ENCODE measurements at places on chromosomes 4 and X. TPM values are rescaled to one million over a fixed set of nuclear protein-coding genes. Genes with fewer than 3 reads are reported as not detected.

Gene ELMOD2
- total RNA-seq: 10.8 TPM

GRCh38 chr4:40963897-40964478 is 214.2 kb downstream of the NSUN7 start:
- no peak for DNase-seq

DNA sequence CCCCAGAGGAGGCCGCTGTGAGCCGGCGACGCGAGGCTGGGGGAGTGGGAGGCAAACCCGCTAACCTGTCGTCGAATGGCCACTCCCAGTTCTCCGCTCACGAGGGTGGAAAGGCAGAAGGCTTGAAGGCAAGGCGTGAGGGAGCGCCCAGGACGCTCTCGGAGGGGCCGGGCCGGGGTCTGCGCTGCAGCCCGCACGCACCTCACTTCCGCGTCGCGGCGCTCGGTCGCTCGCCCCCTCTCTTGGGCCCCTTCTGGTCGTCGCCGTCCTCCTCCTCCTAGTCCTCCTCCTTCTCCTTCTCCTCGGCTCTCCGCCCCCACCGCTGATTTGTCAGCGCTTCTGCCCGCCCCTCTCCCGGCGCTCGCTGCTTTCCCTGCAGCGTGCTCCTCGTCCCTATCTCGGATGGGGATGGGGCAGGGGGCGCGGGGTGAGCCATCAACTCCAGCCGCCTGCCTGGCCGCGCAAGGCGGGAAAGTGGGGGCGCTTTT is at the start of gene SNCA:
TSS of gene SNCA (minus strand) at position 265 of the 488 bp plus-strand sequence. CDS start 1,494 bp downstream, outside the sequence.
- DNase-seq: peak; percentile 75

- no peak for DNase-seq
Measured at GRCh38 chr4:156545003-156545785, 426.4 kb downstream of the PDGFC start.

Gene POLN
- total RNA-seq: 0.81 TPM

GRCh38 chrX:47143894-47144625 is 442 bp downstream of the NDUFB11 start:
- peak; percentile 49 for DNase-seq

GRCh38 chrX:129777218-129778030 is 2.3 kb upstream of the SASH3 start:
- no peak for DNase-seq

Gene SPANXD
- total RNA-seq: not detected

Gene PDLIM3
- under 0.01 TPM for total RNA-seq

DNA sequence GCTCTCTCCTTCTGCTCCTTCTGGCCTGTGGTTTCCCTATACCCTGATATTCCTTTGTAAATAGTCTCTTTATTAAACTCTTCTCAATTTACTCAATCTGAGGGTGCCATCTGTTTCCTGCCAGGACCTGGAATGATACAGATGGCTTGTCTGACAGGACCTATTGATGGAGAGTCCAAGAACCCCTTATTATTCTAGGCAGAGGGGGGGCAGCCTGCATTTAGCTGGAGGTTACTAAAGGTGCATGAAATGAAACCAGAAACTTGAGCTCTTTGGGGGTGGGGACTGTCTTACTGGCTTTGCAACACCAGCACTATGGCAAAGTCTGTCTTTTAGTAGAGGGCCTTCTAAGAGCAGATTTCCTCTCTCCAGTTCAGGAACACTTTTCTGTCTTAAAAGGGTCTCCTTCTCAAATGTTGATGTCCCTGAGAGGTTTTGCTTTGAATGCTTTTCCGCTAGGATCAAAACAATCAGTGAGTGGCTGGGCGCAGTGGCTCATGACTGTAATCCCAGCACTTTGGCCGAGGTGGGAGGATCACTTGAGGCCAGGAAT is 162.5 kb upstream of the MED14 start:
- no peak for DNase-seq

DNA sequence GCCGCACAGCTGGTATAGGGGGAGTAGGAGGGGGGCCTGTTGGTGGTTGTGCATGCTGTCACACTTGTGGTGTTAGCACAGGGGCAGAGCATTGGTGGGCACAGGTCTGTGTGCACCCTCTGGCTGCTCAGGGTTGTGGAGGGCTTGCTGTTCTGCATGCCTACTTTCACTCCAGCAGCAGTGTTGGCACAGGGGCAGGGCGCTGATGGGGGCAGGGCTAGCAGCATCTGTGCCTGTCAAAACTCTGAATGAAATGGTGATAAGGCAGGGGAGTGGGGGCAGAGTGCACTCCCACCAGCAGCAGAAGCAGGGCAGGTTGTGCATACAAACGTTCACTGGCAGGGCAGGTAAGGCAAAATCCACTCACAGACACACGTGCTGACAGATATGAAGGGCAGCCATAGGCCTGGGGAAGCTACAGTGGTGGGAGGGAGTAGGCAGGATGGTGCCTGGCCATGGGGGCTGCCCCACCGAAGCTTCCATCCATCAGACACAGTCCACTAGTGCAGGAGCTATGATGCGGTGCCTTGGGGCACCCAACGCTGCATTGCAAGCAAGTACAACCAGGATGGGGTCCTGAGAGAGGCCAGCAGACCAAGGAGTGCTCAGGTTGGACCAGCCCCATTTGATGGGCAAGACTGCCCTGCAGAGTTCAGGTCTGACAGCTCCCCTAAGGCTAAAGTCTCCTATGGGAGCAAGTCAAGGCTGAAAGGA is 160.7 kb upstream of the SPANXC start:
- DNase-seq: no peak

Gene PLS3
- 5.1 TPM for total RNA-seq

GRCh38 chr4:184548648-184549341 is 74.4 kb upstream of the IRF2 start:
- no peak for DNase-seq

DNA sequence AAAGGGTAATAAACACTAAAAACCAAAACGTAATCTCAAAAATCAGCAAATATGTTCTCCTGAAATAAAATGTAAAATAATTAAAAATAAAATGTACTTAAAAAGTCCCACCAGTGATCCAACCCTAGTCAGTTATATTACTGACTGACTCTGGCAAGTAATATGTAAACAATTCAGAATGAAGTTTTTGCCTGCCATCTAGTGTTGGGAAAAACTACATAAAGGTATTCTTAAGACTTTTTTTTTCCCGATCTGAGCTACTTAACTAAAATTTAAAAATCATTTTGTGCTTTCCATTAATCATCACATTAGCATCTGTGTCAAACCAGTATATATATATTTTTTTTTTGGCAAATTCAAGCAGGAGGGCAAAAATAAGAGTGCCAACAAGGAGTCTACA is 24.0 kb downstream of the RCHY1 start:
- DNase-seq: no peak

DNA sequence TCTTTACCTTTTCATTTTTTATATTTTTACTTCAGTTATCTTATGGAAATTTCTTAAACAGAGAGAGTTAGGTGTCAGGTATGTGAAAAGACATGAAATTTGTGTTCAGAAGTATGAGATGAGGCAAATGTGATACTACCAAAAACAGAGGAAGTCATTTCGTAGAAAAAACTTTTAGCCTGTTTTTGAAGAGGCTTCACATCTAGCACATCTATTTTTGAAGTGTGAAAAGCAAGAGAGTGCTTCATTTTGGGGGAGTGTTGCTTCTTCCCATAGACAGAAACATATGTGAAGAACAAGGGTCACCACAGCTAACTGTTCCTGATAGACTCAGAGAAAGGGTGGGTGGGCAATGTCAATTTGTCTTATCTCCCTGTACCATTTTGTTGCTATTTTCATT is 125.3 kb downstream of the TET2 start:
- DNase-seq: no peak

GRCh38 chrX:135522132-135522530 is 1.7 kb downstream of the INTS6L start:
- DNase-seq: no peak

DNA sequence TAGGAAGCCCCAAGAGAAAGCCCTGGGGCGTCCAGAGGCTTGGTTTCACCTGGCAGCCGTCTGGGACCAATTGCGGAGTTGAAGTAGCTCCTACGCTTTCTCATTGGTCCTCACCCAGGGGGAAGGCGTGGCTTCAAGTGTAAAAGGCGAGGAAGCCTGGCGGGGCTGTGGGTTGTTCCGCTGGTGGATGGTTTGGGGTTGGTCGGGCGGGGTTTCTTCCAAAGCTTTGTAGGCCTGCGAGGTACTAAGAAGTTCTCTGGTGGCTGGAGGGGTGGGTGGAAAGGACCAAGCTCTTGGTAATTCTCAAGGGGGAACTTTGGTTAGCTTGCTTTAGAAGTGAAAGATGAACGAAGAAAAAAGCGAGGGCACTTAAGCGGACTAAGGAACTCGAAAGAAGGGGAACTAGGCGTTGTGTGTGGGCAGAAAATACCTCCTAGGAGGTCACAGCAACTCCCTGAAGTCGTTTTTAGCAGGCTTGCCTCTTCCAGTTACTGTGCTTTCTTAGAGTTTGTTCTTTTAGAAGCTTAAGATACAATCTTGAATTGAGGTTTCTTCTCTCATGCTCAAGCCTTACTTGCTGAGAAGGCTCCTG is 36.6 kb downstream of the CCNG2 start:
- peak; percentile 83 for DNase-seq

GRCh38 chr4:160202802-160203201 is 1099.9 kb downstream of the RAPGEF2 start:
- DNase-seq: no peak

GRCh38 chr4:141248029-141248428 is 27.3 kb downstream of the ZNF330 start:
- no peak for DNase-seq

DNA sequence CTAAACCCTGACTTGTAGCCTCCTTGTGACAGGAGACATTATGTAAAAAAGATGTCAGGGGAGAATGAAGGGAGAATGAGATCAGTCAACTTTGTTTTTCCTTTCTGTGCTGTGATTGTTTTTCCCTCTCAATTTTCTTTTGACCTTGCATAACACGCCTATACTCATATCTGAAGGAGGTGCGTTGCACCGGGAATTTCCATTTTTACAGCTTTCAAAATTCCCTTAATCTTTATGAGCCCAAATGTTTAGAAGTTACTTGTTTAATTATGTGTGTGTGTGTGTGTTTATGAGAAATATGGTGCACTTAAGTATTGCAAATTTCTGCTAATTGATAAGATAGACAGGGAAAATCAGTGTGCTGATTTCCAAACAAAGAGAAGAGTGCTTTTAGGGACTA is 21.6 kb downstream of the SYNPO2 start:
- no peak for DNase-seq

DNA sequence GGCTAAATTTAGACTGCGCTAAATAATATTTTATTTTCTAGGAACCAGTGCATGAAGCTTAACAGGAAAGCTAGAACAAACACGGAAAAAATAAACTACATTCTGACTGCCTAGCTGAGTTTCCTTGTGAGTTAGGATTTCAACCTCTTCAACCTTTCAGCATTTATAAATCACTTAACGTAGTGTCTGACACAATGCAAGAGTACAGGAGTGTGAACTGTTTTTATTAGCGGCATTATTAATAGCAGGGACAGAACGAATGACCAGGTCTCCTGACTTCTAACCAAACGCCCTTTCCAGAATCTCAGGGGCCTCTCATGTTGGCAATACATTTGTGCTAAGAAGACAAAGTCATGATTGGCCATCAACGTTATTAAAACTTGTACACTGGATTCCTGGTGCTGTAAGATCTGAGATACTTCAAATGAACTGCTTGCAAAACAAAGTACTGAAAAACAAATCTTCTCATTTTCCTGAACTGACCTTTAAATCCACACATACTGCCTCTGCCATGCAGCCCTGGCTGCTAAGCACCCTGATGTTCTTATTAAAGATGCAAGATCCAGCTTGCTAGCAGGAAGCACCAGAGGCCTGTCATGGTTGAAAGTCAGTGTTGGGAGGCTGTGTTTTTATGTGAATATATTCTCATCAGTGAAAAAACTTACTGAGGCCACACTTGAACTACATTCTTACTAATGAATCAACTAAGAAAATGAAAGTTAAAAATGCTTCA is 380.4 kb upstream of the CPEB2 start:
- DNase-seq: no peak

GRCh38 chr4:7635445-7636239 is 200.9 kb upstream of the PSAPL1 start:
- DNase-seq: no peak

GRCh38 chr4:186587416-186588018 is 32.1 kb upstream of the MTNR1A start:
- peak; percentile 27 for DNase-seq

- no peak for DNase-seq
Measured at GRCh38 chr4:149062997-149063396, 620.8 kb upstream of the NR3C2 start.

Measured in hematopoietic multipotent progenitor cell (in vitro differentiated cells).